ENCODE measurements at places on chromosomes 1 and 21.

- DNase-seq, result no peak
Observed at GRCh38 chr21:45382697-45382997, 22.3 kb upstream of the COL18A1 start.

DNA sequence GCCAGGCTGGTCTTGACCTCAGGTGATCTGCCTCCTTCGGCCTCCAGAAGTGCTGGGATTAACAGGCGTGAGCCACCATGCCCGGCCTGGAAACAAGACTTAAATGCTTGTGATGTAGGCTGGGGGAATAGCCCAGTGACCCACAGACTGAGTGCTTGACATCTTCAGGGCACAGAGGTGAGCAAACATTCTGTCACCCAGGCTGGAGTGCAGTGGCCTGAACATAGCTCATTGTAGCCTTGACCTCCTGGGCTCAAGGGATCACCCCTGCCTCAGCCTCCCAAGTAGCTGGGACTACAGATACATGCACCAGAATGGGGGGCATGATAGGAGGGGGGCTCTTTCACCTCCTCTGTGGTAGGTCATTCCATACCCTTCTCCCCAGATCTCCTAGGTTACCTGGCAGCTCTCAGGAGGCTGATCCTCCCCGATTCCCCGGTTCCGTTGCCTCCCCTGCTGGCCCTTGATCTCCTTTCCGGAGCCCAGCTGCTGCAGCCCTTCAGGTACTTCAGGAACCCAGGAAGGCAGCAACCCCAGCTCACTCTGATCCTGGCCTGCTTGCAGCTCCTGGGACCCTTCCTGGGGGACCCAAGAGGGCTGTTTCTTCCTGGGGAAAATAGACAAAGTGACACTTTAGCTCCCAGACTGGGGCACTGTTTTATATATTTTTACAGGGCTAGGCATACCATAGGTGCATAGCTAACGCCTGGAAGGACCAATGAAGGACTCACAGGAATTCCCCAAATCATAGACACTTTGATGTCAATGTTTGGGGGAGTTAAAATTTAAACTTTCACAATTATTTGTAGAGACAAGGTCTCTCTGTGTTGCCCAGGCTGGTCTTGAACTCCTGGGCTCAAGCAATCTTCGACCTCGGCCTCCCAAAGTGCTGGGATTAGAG lies 11.8 kb downstream of the SPATA21 start:
- DNase-seq, result no peak

DNA sequence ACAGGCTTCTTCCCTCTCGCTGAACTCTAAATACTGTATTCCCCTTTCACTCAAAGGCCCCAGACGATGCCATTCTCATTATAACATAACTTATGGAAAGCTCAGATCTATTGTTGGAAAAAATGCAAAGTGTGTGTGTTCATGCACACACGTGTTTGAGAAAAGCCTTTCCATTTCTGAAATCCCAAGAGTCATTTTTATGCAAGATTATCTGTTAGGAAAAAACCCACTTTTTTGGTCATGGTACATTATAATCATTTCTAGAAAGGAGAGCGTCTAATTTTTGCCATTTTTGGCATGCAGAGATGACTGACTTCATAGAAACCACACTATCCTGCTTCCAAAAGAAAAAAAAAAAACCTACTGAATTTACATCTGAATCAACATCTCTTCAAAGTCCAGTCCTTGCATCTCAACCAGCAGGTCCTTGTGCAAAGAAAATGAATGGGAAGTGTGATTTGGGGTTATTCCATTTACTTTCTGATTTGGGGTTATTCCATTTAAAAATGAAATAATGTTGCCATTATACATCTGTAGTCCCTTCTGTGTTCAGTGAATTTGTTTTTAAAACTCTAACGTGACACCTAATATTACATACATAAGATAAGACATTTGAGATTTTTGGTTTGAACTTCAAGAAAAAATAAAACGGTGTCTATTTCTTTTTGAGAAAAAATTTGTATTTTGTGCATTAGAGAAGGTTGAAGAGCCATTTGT lies 150.3 kb downstream of the DHRS3 start:
- DNase-seq, result no peak

DNA sequence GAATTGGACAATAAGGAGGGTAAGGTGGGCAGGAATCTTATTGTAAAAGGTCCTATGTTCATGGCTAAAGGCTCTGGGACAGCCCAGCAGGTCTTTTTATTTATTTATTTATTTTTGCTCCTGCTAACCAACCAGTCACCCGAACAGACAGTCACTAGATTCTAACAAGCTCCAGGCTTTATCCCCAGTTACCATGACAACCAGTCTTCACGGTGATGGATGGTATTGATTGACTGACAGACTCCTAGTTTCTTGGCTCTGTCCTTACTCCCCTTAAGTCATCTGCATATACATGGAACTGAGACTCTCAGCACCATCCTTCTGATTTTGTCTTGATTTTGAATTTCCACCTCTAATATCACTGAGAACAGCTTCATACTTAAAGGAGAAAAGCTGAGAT lies 44.3 kb downstream of the C8A start:
- DNase-seq, result no peak

DNA sequence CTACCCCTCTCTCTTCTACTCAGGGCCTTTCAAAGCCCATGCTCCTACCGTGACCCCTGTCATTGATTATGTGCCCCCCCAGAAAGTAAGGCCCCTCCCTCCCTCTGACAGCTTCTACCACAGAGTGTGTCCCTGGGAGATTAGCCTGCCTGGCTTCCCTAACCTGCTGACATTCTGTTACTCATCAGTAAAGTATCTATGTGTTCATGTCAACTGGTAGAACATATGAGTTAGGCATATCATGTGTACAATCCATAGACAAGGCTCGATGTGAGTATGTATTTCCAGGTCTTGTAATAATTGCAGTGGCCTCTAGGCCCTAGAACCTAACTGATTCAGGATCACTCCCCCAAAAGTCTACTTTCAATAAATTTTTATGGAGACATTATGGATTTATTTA lies 120.0 kb downstream of the GIPC2 start:
- no peak for DNase-seq

DNA sequence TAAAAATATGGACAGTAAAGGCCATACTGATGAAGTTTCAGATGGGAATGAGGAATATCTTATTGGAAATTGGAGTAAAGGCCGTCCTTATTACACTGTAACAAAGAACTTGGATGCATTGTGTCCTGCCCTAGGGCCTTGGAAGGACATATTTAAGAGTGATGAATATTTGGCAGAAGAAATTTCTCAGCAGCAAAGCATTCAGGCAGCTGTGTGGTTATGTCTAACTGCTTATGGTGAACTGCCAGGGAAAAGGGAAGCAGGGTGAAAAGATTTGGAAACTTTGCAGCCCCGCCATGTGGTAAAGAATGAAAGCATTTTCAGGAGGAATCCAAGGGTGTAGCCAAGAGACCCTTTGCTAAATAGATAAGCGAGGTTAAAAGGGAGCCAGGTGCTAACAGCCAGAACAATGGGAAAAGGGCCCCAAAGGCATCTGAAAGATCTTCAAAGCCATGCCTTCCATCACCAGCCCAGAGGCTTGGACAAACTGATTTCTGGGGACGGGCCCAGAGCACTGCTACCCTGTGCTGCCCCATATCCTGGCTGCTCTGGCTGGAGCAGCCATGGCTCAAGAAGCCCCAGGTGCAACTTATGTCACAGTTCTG lies 200.0 kb downstream of the PTPRU start:
- no peak for DNase-seq

- no peak for DNase-seq
Observed at GRCh38 chr21:25402134-25402961, 204.9 kb downstream of the MRPL39 start.

DNA sequence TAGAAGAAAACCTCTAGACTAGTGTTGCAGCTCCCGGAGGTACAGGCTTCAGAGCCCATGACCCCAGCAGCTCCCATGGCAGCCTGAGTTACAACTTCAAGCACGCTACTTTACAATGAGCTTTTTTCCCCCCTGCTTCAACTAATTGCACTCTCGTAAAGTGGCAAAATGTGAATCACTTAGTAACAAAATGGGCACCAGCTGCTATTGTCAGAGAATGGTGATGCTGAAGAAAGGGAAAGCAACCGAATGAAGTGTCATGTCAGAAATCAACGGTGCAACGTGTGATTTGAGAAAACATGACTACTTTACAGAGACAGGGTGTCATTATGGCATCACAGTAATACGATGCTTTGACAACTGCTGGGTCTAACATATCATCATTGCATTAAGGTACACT lies 40.5 kb downstream of the ESRRG start:
- DNase-seq, result no peak

DNA sequence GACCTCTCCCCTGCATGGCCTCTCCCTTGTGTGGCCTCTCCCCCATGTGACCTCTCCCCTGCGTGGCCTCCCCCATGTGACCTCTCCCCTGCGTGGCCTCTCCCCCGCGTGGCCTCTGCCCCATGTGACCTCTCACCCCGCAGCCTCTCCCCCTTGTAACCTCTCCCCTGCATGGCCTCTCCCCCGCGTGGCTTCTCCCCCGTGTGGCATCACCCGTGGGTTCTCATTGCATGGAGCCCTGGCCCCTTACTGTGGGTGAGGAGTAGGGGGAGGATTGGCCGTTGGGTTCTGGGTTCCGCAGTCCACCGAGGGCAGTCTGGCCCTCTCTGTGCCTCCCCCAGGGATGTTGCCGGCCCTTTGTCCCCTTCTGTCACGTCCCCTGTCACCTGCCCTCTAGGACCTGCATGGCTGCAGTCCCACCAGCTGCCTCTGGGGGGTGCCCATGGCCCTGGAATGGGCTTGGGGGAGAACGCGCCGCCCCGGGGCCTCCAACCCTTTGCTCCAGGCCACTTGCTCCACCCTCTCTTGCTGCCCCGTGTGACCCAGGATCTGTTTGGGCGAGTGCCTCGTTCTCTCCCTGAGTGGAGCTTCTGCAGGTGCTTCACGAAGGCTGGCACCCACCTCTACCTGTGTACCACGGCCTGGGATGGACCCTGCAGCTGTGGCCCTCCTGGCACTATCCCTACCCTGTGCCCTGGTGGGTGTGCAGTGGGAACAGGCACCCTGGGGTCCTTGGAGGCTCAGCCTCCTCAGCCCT lies 21.3 kb downstream of the RRP1 start:
- peak; percentile 89 for DNase-seq

DNA sequence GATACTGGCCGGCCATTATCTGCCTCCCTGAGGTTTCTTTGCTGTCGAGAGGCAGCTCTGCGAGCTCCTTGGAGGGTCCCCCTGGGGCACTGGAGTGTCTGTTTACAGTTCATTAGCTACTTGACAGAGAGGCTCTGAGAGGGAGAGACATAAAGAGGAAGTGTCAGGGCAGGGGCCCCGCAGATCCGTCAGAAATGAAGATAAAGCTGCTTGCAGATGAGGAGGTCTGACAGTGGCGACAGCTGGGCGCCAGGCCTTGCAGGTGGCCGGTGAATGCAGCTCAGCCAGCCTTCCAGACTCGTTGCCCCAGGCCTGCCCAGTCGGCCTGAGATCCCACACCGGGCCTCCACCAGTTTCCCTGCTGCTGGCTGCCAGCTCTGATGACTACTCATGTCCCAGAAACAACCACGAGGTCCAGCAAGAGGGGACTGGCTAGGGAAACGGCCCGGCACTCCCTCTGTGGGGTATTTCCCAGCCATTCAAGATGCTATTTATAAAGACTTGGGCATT lies 84.7 kb downstream of the DISP3 start:
- no peak for DNase-seq

- no peak for DNase-seq
Observed at GRCh38 chr1:161988413-161988812, 35.3 kb downstream of the OLFML2B start.

- peak; percentile 10 for DNase-seq
Observed at GRCh38 chr21:31509194-31510017, 150.1 kb upstream of the SOD1 start.

DNA sequence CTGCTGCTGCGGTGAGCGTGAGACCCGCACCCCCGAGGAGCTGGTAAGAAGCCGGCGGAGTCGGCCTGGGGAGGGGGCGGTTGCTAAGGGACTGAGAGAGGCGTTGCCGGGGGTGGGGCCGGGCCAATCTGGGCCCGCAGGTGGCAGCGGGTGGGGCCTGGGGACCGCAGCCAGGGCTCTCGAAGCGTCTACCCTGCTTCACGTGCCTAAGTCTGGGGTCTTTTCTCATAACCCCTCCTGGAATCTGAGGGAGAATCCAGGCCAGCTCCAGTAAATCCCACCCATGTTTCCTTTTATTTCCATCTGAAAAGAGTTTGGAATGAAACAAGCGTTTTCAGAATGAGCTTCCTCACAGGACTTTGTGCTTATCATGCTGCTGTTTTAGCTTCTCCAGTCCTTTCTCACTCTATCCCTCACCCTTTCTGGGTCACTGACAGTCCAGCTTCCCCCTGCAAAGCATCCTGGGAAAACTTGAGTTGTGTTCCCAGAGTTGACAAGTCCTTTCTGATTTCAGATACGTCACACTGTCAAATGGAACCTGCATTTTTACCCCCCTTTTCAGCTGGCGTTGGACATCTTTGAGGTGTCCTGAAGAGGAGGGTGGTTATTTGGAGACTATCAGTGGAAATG lies 431 bp downstream of the CLCN6 start:
- DNase-seq, result no peak

DNA sequence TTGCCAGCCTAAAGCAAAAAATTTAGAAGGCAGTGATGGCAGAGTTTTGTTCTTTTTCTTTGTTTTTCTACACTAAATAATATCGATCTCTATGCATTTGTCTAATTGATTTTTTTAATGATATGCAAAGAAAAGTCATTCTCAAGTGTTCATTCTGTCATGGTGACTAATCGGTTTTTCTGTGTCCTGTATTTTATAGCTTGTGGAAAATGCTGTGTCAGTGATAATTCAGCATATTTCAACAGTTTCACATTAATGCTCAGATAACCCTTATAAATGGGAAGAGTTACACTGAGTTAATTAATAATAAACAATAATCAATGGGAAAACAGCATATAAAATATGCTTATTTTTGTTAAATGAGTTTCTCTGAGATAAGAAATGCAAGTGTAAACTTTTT lies 824.9 kb downstream of the AMY1C start:
- DNase-seq, result no peak

DNA sequence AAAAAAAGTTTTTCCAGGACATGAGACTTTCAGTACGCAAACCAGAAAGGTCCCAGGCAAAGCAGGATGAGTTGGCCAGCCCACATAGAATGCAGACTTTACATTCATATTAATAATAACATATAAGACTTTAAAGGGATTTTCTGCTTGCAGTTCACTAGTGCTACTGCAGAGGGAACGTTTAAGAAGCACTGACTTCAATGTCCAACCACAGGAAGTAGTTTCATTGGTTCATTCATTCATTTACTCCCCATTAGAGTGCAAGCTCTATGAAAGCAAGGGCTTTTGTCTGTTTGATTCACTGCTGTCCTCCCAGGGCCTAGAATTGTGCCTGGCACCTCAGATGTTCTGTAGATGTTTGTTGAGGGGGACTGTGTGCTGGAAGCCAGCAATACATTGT lies 11.8 kb upstream of the SERINC2 start:
- no peak for DNase-seq

- no peak for DNase-seq
Observed at GRCh38 chr1:197336571-197336970, 68.5 kb downstream of the CRB1 start.

- DNase-seq, result no peak
Observed at GRCh38 chr1:39139723-39140360, 64.7 kb upstream of the MACF1 start.

- DNase-seq, result no peak
Observed at GRCh38 chr1:115492019-115492595, 149.7 kb upstream of the VANGL1 start.

GRCh38 chr1:98032958-98033357 lies 112.1 kb upstream of the DPYD start:
- DNase-seq, result no peak
